Activated naive CD4-positive, alpha-beta T cell treated with anti-CD3 and anti-CD28 coated beads, Interleukin-2, amount 10 ng/mL, durations not matched to agents 7 days and 5 days (primary cell): ENCODE measurements at places on chromosomes 7 and 10.

- no peaks in the 10 kb centered on the region for H3K36me3 ChIP-seq
- H3K27me3 ChIP-seq, result no peaks in the 10 kb centered on the region
- H3K4me1 ChIP-seq, result no peaks in the 10 kb centered on the region
- H3K27ac ChIP-seq, result no peak overlapping the region
- no peak overlapping the region for H3K4me3 ChIP-seq
Measured at GRCh38 chr10:116915340-116915739, 66.0 kb downstream of the ENO4 start.

DNA sequence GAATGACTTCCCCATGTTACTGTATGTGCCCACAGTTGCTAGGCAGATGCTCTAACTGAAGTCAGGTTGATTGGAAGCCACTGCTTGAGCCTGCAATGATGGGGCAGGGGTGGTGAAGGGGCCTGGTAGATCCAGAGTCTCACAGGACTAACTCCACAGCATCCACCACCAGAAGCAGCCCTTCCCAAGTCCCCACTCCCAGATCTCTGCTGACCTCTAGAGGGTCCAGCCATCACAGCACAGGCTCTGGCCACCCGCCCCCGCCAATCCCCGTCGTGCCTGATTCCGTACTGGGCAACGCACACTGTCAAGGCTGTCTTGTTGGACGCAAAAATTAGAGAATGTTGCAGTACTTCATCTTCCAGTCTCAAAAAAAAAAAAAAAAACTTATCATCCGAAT lies 136.8 kb upstream of the PDE1C start:
- peaks cover 4% of the 10 kb centered on the region for H3K27me3 ChIP-seq
- H3K4me1 ChIP-seq, result no peaks in the 10 kb centered on the region
- H3K4me3 ChIP-seq, result no peak overlapping the region
- no peaks in the 10 kb centered on the region for H3K36me3 ChIP-seq
- no peak for DNase-seq
- no peak overlapping the region for H3K27ac ChIP-seq

DNA sequence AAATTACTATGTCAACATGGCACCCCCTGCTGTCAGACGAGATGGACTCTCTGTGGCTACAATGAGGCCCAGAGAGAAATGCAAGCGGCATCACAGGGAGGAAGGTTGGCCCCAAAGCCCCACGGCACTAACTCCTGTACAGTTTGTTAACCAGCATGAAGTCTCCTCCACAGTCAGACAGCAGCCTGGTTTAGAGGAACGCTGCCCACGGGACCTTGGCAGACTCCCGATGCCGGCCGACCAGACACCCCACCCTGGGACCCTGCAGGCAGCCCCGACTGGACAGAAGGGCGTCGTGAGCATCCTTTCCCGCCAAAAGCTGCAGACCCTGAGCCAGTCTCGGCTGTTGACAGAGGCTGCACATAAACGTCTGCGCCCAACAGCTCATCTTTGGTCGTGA lies 158.8 kb downstream of the DIP2C start:
- DNase-seq, result no peak
- no peaks in the 10 kb centered on the region for H3K36me3 ChIP-seq
- no peak overlapping the region for H3K27ac ChIP-seq

DNA sequence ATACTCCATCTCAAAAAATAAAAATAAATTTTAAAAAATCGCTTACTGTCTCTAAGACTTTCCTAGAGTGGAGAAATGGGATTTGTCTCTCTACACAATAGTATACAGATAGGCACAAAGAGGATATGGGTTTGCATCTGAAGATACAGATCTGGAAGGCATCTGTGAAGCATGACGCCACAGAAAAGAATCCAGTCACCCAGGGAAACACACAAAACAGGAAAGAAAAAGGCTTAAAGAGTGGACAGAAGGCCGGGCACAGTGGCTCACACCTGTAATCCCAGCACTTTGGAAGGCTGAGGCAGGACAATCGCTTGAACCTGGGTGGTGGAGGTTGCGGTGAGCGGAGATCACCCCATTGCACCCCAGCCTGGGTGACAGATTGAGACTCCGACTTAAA lies 61.3 kb downstream of the SKIDA1 start:
- H3K4me1 ChIP-seq, result no peaks in the 10 kb centered on the region
- H3K27ac ChIP-seq, result no peak overlapping the region
- H3K4me3 ChIP-seq, result no peak overlapping the region
- H3K27me3 ChIP-seq, result no peaks in the 10 kb centered on the region
- no peaks in the 10 kb centered on the region for H3K36me3 ChIP-seq
- DNase-seq, result no peak

DNA sequence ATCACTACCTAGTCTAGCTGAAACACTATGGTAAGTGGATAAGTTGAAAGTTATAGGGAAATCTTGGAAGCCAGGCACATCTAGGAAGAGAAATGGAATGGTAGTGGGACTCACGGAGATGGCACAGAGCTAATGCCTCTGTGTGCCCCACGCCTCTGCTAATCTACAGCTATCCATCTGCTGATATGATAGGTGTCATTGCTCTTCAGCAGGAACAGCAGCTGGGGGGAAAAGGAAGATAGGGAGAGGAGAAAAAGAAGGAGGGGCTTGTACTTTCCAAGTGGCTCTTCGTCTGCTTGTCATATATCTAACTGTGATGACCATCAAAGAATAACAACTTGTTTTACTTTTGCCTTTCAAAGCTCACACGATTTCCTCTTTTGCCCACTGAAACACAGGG lies 1199.1 kb upstream of the SORCS1 start:
- no peak overlapping the region for H3K27ac ChIP-seq
- no peak for DNase-seq
- H3K4me1 ChIP-seq, result no peaks in the 10 kb centered on the region
- H3K27me3 ChIP-seq, result no peaks in the 10 kb centered on the region
- H3K36me3 ChIP-seq, result no peaks in the 10 kb centered on the region

GRCh38 chr7:115552766-115553165 lies 477.8 kb downstream of the TFEC start:
- H3K36me3 ChIP-seq, result no peaks in the 10 kb centered on the region
- H3K27ac ChIP-seq, result no peak overlapping the region
- H3K4me3 ChIP-seq, result no peak overlapping the region
- no peaks in the 10 kb centered on the region for H3K4me1 ChIP-seq

DNA sequence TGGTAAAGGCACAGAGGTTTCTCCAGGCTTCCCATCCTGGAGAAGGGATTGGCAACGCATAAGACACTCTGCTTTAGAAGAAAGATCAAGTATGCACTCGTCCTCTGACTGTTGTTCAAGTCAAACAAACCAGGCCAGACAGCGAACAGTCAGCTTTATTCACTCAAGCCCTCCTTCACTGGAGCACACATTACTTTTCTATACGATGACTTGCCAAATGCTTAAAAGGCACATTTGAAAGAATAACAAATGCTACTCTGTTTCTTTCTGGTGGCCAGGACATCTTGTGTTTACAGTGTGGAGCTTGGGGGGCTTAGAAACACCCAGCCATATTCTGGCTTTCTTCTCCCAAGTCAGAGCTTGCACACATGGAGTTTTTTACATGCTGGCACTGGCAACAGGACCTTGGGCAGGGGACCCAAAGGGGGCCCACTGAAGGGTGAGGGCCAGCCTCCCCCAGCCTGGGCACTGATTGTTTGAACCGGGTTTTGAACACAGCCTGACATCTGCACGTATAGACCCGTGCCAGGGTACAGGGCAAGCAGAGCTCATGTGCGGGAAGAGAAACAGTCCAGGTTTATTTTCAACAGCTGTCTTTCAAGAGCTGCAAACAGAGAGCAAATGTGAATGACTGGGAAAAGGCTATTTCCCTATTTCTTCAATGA lies 33.3 kb upstream of the FGFR2 start:
- no peak for DNase-seq
- H3K27me3 ChIP-seq, result no peaks in the 10 kb centered on the region
- H3K4me3 ChIP-seq, result no peak overlapping the region

DNA sequence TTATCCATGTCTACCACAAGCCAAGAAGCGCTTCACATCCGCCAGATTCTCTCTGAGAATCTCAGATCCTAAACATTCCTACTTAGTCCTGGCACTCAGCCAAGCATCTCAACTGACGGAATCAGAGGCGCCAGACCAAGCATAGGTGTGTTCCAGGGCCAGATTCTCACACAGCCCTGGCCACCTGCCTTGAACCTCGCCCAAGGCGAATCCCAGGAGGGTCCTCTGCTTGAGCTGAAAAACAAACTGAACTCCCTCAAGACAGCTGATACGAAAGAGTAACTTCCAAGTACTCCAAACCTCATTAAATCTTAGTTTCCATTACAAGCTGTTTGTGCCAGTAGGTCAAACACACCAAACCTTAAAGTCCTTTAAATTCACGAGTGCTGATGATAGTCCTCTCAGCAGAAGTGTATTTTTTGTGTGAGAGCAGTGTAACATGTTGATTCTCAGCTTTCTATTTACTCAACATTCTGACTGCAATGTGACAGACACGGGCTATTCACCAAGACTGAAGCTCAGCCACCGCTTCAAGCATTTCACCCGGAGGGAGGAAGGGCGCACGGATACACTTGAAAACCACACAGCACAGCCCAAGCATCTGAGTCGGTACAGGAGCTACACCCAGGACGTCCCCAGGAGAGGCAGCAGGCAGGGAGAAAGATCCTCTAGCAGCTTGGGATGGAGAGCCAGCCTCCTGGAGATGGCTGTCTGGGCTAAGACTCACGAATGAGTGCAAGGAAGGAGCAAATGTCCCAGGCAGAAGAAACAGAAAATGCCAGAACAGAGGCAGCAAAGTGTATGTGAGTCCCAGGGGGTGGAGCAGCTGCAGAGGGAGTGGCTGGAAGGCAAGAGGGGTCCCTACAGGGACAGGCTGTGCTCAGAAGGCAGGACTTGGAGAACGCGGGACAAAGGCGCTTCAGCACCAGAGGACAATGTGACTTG lies 6.0 kb downstream of the PARD3 start:
- no peak overlapping the region for H3K4me3 ChIP-seq
- H3K36me3 ChIP-seq, result no peaks in the 10 kb centered on the region
- no peak overlapping the region for H3K27ac ChIP-seq
- H3K4me1 ChIP-seq, result peaks cover 10% of the 10 kb centered on the region

DNA sequence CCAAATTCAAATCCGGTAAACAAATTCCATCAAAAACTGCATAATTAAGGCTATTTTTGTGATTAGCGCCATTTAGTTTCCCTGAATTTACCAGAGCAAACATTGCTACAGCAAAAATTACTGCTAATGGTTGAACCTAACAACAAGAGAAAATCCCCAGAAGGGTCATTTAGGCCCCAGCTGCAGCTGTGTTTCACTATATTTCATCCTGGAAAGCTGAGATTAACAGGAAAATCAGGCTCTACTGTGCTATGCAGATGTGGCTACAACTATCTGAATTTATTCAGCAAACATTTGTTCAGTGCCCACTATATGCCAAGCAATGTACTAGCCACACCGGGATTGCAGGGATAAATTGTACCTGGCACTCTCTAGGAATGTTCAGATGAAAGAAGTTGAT lies 104.0 kb downstream of the PON1 start:
- no peak for DNase-seq
- no peaks in the 10 kb centered on the region for H3K36me3 ChIP-seq
- H3K4me1 ChIP-seq, result no peaks in the 10 kb centered on the region
- no peak overlapping the region for H3K27ac ChIP-seq
- H3K4me3 ChIP-seq, result no peak overlapping the region

GRCh38 chr7:100486753-100487446 lies 3.2 kb downstream of the NYAP1 start:
- DNase-seq, result no peak
- peaks cover 16% of the 10 kb centered on the region for H3K4me1 ChIP-seq
- no peaks in the 10 kb centered on the region for H3K36me3 ChIP-seq
- no peak overlapping the region for H3K4me3 ChIP-seq
- H3K27ac ChIP-seq, result no peak overlapping the region

DNA sequence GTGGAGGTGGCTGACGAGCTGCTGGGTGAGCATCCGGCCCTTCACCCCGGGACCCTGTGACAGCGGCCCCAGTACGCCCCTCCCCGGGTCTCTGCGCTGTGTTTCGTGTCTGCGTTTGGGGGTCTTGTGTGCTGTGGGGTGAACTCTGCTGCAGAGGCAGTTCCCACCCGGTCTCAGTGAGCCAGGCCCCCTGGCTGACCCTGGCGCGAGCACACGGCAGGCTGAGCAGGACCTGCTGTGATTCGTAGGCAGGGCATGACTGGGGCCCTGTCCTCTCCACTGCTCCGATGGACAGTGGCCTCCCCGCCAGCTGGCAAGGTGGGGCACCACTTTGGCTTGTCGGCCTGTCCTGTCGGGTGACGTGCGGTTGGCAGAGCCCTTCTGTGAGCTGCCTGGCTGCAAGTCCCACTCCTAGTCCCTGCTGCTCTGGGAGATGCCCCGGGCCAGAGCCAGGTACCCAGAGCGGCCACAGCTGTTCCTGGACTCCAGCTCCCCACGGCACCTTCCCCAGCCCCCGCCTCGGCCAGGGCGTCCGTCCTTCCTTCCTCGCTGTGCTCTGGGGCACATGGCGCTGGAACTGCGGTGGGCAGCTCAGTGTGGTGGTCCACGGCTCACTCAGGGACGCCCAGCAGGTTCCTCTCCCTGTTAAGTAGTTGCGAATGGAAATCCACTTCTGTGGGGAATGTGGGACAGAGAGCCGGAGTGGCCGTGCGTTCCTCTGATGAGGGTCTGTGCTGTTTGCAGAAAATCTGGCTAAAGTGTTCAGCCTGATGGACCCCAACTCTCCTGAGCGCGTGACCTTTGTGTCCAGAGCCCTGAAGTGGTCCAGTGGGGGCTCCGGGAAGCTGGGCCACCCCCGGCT lies 10.5 kb downstream of the GET4 start:
- peaks cover 19% of the 10 kb centered on the region for H3K36me3 ChIP-seq
- no peaks in the 10 kb centered on the region for H3K4me1 ChIP-seq
- no peak overlapping the region for H3K4me3 ChIP-seq

- no peaks in the 10 kb centered on the region for H3K36me3 ChIP-seq
- peaks cover 28% of the 10 kb centered on the region for H3K27me3 ChIP-seq
- H3K4me3 ChIP-seq, result no peak overlapping the region
- no peak for DNase-seq
- H3K4me1 ChIP-seq, result peaks cover 15% of the 10 kb centered on the region
Measured at GRCh38 chr10:69506487-69506833, 55.2 kb downstream of the TSPAN15 start.

DNA sequence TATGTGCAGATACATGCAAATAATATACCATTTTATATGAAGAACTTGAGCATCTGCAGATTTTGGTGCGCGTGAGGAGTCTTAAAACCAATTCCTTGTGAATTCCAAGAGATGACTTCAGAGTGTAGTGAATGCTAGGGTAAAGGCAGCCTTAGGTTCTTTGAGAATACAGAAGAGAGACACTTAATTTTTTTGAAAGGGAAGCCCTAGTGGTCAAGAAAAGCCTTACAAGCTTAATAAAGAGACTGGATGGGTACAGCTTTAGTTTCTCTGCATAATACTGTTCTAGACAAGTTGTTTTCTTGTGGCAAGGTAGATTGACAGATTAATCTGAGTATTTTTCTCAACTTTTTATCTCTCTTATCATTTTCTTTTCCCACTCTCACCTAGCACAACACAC lies 636.5 kb downstream of the DNAJB9 start:
- H3K4me3 ChIP-seq, result no peak overlapping the region
- H3K27ac ChIP-seq, result no peak overlapping the region
- H3K4me1 ChIP-seq, result no peaks in the 10 kb centered on the region
